ENCODE measurements at places on chromosomes 1 and 21. TPM values are rescaled to one million over a fixed set of nuclear protein-coding genes. Genes with fewer than 3 reads are reported as not detected.

- peak; percentile 96 for ATAC-seq
Observed at GRCh38 chr1:44327679-44328491, 27.2 kb downstream of the ERI3 start.

DNA sequence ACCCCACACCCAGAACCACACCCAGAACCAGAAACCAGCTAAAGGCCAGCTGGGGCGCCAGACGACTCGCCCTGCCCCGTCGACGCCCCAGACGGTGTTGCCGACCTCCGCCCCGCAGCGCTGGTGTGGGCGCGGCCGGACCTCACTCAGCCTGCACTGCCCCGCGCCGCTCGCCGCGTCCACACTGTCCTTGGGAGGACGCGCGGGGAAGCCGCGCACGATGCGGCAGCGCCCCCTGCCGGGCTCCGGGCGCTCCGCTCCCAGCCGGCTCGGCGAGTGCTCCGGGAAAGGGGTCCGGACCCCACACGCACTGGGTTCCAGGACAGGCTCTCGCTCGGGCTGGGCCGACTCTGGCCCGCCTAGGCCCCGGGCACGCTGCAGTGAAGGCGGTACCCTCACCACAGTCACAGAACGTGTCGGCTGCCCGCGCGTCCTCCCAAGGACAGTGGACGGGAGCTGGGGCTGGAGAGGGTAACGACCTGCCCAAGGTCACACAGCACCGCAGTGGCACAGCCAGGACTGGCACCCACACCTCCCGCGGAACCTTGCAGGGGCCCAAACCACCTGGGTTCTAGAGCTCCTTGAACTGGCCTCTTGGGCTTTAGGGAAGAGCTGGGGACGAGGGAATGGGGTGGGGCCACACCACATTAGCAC lies 90.2 kb downstream of the DMRTA2 start:
- ATAC-seq: peak; percentile 81

DNA sequence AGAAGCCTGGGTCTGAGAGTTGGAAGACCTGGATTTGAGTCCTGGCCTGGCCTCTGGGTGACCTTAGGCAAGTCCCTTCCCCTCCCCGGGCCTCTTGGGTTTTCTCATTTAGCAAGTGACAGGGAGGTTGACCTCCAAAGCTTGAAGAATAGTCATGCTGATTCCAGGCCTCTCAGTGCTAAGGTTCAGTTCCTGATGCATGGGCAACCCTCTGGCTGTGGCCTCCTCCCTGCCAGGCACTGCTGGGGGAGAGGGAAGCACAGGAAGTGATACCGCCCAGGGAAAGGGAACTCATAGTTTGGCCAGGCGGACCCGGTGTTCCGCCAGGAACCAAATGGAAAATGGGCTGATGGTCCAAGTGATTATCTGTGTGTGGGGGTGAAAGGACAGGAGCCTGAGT lies 23.6 kb upstream of the WASF2 start:
- ATAC-seq: no peak

DNA sequence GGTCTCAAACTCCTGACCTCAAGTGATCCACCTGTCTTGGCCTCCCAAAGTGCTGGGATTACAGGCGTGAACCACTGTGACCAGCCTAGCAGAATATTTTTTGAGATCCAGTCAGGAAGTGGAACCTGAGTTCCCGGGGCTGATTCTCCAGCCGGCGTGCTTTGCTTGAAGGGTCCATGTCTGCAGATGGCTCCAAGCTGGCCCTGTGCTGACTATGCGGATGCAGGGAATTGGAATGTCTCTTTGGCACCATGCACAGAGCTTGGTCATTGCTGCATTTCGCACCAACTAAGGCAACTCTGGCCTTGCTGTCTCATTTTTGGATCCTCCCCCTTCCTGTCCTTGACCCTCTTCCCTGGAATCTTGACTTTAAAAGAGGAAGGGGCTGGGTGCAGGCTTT lies 28.1 kb downstream of the ARHGEF10L start:
- no peak for ATAC-seq

DNA sequence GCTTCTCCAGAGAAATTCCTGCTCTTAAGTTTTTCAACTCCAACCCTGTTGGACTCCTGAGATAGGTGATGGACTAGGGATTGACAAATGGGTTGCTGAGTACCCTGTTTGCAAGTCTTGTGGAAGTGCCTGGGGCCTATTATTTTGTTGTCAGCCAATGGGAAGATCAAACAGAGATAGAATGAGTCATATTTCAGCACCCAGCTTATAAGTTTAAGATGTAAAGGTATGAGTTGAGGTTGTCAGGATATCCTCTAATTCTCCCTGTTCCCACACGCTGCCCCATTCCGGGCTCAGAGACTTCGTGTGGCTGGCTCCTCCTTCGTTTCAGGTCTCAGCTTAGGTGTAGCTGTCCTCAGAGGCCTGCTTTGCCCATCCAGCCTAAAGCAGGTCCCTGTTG lies 91.8 kb downstream of the CENPF start:
- no peak for ATAC-seq

DNA sequence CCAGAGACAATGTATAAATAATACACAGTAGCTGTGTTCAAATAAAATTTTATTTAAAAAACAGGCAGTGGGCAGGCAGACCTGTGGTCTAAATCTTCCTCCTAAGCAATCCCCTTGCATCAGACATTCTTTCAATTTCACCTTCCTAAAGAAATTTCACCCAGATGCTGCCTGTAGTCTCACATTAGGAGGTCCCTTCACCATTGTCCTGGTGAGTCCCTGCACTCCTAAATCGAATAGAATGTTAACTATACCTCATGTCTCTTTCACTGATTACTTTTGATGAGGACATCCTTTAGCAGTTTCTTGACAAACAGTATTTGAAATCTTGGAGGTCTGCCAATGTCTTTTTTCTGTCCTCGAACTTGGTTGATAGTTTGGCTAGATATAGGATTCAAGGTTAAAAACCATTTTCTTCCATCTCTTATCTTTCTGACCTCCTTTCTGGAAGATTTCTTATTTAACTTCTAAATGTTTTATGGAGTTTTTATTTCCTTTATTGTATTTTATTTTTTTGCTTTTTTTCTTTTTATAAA lies 77.5 kb downstream of the LPGAT1 start:
- ATAC-seq: no peak

Gene TNFRSF1B
- total RNA-seq: 4.1 TPM

DNA sequence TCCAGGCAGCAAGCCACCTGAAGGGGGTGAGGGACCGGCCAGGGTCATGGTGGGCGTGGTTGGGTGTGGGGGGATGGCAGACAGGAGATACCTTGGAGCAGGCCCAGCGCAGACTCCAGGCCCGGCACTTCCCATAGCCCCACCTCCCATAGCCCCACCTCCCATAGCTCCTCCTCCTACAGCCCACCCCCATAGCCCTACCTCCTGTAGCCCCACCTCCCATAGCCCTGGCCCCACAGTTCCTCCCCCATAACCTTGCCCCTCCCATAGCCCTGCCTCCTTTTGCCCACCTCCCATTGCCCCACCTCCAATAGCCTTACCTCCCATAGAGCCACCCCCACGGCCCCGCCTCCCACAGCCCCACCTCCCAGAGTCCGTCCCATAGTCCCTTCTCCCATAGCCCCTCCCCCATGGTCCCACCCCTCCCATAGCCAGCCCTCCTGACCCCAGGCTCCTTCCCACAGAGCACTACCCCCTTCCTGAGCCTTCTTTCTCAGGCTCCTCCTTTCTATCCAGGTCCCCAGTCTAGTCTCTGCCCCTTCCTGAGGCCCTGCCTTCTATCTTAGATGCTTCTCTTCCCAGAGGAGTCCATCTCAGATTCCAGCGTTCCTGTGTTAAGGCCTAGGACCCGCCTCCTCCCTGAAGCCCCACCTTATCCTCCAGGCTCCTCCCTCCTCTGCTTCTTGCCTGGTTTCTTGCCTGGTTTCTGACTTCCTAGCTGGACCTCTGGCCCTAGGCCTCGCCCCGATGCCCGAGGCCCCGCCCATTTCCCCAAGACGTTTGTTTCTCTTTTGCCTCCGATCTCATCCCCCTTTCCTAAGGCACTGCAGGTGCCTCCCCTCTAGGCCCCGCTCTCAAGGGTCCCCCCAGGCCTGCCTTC lies 46.8 kb downstream of the PTPRU start:
- peak; percentile 33 for ATAC-seq

GRCh38 chr1:247408100-247408499 lies 7.9 kb upstream of the NLRP3 start:
- ATAC-seq: no peak

DNA sequence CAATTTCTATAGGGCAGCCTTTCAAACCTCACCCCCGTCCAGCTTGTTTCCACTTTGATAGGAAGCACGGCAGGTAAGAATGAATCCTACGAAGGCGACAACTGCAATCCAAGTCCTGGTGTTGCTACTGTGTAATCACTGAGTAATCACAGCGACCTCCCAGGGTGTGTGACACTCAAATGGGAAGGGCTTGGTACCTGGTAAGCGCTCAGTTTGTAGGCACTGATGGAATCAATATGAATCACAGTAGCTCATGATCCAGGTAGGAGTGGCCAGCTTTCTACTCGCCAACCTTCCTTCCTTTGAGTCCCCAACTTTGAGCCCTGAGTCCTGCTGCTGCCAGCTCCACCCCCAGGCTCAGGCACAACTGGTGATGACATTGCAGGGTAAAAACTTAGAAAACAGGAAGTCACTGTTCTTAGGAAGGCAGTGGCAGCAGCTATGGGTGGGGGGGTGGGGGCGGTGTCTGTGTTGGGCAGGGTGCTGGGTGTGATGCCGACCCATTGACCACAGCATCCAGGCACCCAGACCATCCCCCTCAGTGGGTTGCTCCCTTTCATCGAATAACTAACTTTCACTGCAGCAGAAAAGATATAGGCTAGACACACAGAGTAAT lies 70.7 kb downstream of the CD247 start:
- peak; percentile 97 for ATAC-seq

- peak; percentile 36 for ATAC-seq
Observed at GRCh38 chr1:205714190-205714905, 34.0 kb upstream of the SLC45A3 start.

Gene SDHC
- 185 TPM for total RNA-seq

DNA sequence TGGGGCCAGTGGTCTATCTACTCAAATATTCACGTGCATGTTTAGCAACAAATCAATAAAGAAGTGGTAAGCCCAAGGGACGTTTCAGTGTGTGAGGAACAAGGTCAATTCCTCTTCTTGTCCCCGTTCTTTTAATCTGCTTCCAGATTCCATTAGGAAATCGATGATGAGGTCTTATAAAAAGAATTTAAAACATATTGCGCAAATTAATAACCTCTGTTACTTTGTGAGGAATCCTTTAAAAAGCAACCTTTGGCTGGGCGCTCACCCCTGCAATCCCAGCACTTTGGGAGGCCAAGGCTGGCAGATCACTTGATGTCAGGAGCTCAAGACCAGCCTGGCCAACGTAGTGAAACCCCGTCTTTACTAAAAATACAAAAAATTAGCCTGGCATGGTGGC lies 113.0 kb upstream of the TMPRSS2 start:
- ATAC-seq: no peak

Gene SPTA1
- not detected for total RNA-seq

DNA sequence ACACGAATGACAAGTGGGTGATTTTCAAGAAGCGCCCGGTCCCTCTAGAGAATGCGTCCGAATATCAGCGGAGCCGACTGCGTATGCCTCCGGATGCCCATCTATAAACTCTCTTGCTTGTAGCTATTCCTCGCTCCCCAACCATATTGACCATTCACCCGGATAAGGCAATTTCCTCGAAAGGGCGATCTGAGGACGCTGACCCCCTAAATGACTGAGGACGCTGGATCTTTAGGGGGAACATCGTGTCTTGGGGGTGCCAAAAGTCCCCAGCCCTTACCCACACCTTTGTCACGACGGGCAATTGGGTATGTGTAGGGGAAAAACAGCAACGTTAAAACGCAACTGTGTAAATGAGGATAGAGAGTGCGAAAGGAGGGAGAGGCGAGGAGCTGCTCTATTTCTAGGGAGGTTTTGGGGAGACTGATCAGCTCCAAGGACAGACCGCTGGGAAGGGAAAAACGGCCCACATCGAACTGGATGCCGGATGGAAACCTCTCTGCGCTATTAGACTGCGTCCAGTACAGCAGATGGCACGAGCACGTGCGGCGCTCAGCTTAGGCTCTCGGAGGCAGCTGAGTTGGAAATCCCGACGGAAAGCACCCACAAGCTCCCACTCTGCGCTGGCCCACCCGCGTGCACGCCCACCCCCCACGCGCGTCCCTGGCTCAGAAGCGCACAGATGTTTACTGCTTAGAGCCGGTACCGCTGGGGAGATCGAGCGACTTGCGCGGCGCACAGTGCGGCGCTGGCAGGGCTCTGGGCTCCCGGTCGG lies 2.9 kb upstream of the PRRX1 start:
- ATAC-seq: peak; percentile 14

Gene RHOU
- total RNA-seq: 2.1 TPM

- no peak for ATAC-seq
Observed at GRCh38 chr1:234870020-234870981, 258.3 kb downstream of the TOMM20 start.

Gene PROX1
- total RNA-seq: 0.88 TPM

DNA sequence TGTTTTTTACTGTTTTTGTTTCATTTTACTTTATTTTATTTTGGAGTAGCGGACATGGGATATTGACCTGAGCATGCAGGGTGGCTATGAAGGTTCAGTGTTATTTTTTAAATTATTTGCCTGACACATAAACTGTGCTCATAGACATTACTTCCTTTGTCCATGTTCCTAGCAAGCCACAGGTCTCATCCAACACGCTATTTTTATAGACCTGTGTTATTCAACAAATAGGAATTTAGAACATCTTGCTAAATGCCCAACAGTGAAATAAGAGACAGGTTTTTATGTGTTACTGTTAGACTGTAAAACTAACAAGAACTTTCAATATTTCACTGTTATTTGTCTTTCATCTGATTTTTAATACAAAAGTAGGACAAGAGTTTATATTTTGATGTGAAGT lies 756.4 kb downstream of the KCNT2 start:
- ATAC-seq: no peak

- ATAC-seq: no peak
Observed at GRCh38 chr1:183886853-183887252, 81.9 kb downstream of the RGL1 start.

GRCh38 chr1:79827446-79827845 lies 820.9 kb upstream of the ADGRL4 start:
- ATAC-seq: no peak

DNA sequence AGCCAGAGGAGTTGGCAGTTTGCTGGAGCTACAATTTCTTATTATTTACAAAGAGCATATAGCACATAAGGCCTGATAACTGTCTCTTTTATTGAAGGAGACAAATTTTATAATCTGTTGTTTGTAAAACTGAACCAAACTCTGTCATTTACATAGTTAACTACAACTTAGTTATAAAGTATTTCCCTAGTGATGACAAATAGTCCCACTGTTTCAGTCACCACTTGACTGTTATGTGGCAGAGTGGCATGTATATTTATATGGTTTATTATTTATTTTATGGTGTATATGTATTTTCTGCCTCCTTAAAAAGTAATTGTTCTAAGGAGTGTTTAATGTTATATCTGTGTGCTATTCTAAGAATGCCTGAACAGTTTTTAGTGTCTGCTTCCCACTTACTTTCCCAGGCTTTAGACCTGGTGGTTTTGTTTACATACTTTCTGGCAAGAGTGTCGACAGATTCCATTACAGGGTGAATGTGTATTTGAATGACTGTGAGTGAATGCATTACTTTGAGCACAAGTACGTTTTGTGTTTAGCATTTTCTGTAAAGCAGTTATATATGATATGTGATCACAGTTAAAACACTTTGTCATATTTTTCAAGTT lies 10.0 kb downstream of the TSEN15 start:
- no peak for ATAC-seq

GRCh38 chr1:99970713-99971255 lies 988 bp downstream of the SLC35A3 start:
- no peak for ATAC-seq
